Kidney glomerular epithelial cell (primary cell): ENCODE measurements at places on chromosomes 1 and 21.

- DNase-seq, result peak; percentile 56
These were observed 2.8 kb downstream of the S100A6 start for GRCh38 chr1:153532769-153533599.

GRCh38 chr1:71224741-71225377 is 144.0 kb upstream of the ZRANB2 start:
- DNase-seq, result no peak

GRCh38 chr1:59699227-59699847 is 115.4 kb upstream of the HOOK1 start:
- DNase-seq, result peak; percentile 67

DNA sequence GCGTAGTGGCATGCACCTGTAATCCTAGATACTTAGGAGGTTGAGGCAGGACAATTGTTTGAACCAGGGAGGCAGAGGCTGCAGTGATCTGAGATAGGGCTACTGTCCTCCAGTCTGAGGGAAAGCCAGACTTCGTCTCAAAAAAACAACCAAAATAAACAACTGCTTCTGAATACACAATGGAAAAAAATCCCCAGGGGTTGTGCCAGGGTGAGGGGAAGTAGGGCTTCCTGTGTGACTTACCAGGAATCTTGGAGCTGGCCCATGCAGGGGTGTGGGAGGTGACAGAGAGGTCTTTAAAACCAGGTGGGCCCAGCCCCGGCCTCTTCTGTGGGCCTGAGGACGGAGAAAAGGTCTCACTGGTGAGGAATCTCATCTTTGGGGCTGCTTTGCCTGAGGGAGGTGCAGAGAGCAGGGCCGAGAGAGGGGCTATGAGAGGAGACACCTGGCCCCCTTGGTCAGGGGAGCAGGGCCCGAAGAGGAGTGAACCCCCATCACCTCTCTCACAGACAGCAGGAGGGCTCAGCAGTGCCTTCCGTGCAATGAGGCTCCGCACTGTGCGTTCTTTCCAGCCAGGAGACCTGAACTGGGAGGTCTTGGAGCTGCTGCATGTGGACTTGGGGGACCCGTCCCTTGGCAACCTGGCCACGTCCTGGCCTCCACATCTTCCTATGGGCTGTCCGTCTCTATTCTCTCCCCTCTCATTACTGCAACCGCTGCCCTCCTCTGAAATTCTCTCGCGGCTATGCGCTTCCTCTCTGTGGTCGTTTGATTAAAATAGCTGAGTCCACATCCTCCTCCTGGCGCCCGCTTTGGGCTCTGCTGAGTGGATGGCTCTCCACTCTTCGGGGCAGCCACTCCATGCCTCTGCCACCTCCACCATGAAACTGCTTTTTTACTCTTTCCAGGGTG is 10.7 kb downstream of the PLA2G5 start:
- DNase-seq, result no peak

DNA sequence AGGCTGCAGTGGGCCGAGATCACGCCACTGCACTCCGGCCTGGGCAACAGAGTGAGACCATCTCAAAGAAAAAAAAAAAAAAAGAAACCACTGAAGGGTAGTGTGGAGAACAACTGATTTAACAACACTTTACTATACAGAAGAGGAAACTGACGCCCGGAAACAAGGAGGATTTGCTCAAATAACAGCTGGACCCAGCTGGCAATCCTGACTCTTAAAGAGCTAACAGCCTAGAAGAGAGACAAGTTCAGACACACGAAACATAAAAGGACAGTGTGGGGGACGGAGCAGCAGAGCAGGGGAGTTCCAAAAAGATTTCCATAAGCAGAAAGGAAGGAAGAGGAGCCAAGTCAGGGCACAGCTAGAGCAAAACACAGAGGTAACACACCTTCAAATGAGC is 4.4 kb downstream of the ECHDC2 start:
- DNase-seq, result no peak

GRCh38 chr21:44914176-44914874 is 6.4 kb downstream of the ITGB2 start:
- no peak for DNase-seq

DNA sequence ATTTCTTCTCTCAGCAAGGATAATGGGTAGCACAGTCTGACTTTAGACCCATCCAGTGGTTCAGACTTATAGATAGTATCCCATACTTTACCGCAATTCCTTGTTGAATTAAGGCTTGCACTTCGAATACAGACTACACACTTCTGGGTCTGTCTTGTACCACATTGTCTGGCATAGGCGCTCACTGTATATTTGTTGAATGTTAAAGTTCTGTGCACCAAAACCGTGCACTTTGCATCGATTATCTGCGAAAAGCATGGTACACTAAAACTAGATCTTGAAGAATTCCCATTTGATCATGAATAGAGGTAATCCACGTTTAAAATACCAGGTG is 556 bp upstream of the RYR2 start:
- DNase-seq, result no peak
